ENCODE measurements at places on chromosomes 11 and 22.

DNA sequence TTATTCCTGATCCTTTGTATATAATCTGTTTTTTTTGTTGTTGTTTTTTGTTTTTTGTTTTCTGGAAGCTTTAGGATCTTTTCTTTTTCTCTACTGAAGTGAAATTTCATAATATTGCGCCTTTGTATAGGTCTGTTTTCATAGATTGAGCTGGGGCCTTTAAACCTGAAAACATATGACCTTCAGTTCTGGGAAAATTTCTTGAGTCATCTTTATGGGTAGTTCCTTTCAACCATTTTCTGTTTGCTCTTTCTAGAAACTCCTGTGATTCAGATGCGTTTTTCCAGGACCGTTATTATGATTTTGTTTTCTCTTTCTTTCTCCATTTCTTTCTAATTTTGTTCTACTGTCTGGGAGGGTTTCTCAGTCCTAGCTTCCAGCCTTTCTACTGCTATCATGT is 43.7 kb downstream of the BSX start:
- H3K4me1 ChIP-seq: no peaks in the 10 kb centered on the region
- no peak overlapping the region for H3K4me3 ChIP-seq
- H3K27me3 ChIP-seq: no peaks in the 10 kb centered on the region
- H3K36me3 ChIP-seq: peaks cover 3% of the 10 kb centered on the region
- no peak for DNase-seq
- no peak overlapping the region for H3K27ac ChIP-seq

DNA sequence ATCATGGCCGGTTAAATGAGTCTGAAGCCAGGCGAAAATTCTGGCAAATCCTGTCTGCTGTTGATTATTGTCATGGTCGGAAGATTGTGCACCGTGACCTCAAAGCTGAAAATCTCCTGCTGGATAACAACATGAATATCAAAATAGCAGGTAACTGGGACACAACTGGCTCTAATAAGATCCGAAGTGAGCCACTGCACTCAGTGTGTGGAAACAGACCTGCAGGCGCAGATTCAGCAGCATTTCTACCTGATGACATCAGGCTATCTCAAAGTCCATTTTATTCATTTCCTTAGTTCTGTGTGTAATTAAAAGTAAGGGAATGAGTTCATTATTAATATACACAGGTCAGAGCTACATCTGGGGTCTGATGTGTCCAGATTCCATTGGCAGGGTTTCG is 78.2 kb downstream of the PPP2R1B start:
- no peak overlapping the region for H3K4me3 ChIP-seq
- peaks cover 4% of the 10 kb centered on the region for H3K36me3 ChIP-seq
- no peak for DNase-seq
- no peak overlapping the region for H3K27ac ChIP-seq

DNA sequence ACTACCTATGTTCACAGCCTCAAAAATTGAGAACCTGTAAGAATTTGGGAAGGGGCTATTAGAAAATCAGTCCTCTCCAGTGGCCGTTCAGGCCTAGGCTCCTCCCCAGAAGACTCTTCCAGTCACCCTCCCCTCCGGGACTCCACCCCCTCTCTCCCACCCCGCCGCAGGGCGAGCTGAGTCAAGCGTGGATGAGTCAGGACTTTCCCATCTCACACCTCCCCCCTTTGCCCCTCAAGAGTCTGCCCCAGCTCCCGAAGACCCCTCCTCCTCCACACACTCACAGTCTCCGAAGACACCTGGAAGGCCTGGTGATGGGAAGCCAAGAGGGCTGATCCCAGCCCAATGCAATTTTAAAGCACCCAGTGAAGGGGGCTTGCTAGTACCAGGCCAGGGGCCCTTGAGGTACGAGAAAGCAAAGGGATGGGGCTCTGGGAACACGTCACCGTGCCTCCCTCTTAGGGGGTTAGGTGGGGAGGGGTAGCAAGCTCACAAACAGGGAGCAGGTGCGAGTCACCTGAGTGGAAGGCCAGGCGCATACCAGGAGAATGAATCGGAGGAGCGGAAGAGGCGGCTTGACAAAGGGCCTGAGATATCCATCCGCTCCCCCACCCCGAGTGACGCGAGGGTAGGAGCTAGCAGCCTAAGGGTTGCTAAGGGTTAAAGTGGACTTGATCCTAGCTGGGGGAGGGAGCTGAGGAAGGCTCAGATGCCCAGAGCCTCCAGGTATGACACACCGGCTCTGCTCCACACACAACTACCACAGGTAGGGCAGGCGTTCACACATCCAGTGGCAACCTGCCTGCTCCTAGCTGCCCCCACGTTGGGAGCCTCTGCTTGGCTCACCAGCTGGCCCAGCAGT is 13.6 kb downstream of the BCL9L start:
- H3K27me3 ChIP-seq: no peaks in the 10 kb centered on the region
- H3K4me3 ChIP-seq: peak overlapping the region; percentile 52
- peaks cover 14% of the 10 kb centered on the region for H3K36me3 ChIP-seq
- DNase-seq: peak; percentile 95
- peak overlapping the region; percentile 99 for H3K27ac ChIP-seq
- H3K4me1 ChIP-seq: peaks cover 28% of the 10 kb centered on the region

GRCh38 chr11:75667831-75668450 is 897 bp downstream of the MAP6 start:
- no peak for DNase-seq
- no peaks in the 10 kb centered on the region for H3K4me1 ChIP-seq
- H3K27ac ChIP-seq: peak overlapping the region; percentile 60
- H3K4me3 ChIP-seq: peak overlapping the region; percentile 59

DNA sequence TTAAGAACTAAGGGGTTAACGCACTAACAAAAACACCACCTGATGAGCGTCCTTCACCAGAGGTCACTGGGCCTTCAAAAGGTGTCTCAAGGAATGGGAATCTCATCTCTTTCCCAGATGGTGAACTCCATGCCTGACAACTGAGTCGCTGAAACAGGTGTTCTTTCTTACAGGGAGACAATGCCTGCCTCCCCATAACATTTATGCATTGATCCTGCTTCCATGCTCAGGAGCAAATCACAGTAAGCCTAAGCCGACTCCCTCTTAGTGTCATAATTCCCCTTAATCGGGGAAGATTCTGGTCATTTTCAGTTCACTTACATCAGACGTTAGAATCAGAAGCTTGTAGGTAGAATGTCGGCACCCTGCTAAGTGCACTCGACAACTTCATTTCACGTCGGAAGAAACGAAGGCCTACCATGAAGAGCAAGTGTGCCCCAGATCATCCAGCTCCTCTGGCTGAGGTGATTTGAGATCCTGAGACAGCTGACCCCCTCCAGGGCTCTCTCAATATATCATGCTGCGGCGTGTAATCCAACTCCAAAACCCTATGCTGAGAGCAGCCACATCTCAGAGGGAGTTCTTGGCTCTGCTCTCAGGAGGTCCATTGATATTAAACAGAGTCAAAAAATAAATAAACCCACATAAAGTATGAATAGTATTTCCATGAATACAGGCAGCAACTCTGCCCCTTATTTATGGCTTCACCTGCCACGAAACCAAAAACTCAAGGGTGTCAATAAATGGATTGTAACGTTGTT is 163.1 kb downstream of the LARGE1 start:
- H3K4me3 ChIP-seq: no peak overlapping the region
- no peaks in the 10 kb centered on the region for H3K27me3 ChIP-seq
- no peaks in the 10 kb centered on the region for H3K4me1 ChIP-seq

GRCh38 chr11:125956391-125957134 is 10.7 kb downstream of the VSIG10L2 start:
- H3K4me3 ChIP-seq: no peak overlapping the region
- peak; percentile 75 for DNase-seq
- peaks cover 2% of the 10 kb centered on the region for H3K36me3 ChIP-seq
- H3K27me3 ChIP-seq: no peaks in the 10 kb centered on the region

GRCh38 chr22:19992481-19992911 is 24.1 kb downstream of the ARVCF start:
- H3K36me3 ChIP-seq: no peaks in the 10 kb centered on the region
- DNase-seq: peak; percentile 59
- peaks cover 95% of the 10 kb centered on the region for H3K4me1 ChIP-seq
- H3K4me3 ChIP-seq: no peak overlapping the region
- no peaks in the 10 kb centered on the region for H3K27me3 ChIP-seq

GRCh38 chr11:35035894-35036408 is 103.0 kb upstream of the CD44 start:
- no peak overlapping the region for H3K4me3 ChIP-seq
- H3K27ac ChIP-seq: no peak overlapping the region
- no peak for DNase-seq
- H3K4me1 ChIP-seq: peaks cover 11% of the 10 kb centered on the region

DNA sequence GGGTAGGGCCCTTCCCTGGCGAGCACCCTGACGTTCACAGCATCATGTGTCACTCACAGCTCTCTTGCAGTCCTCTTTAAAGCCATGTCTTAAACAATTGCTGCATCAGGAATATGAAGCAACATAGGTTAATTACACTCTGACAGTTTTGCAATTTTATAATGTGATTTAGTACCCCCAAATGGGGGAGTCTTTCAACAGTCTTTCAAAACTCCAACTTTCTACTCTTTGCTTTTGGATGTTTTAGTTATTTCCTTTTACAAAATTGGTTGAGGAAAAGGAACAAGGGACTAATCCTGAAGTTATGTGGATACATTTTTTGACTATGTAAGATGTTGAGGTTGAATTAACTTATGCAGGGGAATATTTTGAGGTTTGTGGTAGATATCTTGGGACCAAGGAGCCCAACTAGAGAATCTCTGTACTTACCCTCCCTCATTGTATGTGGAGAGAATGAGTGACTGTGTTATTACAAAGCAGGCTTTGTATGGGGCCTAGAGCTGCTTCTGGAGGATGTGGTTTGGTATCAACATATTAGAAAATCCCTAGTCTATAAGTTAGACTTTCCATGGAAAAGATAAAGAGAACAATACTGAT is at the start of gene MMP8:
MMP8 (minus strand) TSS at position 51 of the 597 bp plus-strand sequence. CDS start 99 bp downstream, outside the sequence.
- no peaks in the 10 kb centered on the region for H3K36me3 ChIP-seq
- DNase-seq: no peak

GRCh38 chr22:17444204-17444504 is 74.9 kb downstream of the CECR2 start:
- no peak overlapping the region for H3K4me3 ChIP-seq
- no peaks in the 10 kb centered on the region for H3K36me3 ChIP-seq
- no peaks in the 10 kb centered on the region for H3K27me3 ChIP-seq
- DNase-seq: no peak
- no peaks in the 10 kb centered on the region for H3K4me1 ChIP-seq

GRCh38 chr11:104332110-104332509 is 168.2 kb upstream of the PDGFD start:
- no peaks in the 10 kb centered on the region for H3K4me1 ChIP-seq
- no peaks in the 10 kb centered on the region for H3K36me3 ChIP-seq
- H3K27ac ChIP-seq: no peak overlapping the region
- H3K27me3 ChIP-seq: no peaks in the 10 kb centered on the region
- no peak for DNase-seq
- H3K4me3 ChIP-seq: no peak overlapping the region

DNA sequence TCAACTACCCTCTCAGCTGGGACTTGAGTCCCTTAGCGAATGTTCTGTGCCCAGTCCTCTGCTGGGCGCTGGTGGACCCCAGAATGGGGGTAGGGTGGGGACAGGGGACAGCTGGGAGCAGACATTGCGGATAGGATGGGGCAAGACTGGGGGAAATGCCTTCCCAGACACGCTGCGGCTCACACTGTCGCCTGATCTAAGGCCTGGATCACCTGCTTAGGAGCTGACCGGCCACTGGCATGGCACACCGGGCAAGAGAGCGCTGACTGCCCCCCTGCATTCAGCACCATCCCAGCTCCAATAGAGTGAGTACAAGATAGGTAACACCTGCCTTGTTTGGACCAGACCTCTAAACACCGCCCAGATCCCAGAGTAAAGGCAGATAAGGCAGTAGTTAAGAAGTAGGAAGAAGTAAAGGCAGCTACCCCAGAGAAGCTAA is 1.4 kb downstream of the ARVCF start:
- no peak overlapping the region for H3K4me3 ChIP-seq
- no peak for DNase-seq

DNA sequence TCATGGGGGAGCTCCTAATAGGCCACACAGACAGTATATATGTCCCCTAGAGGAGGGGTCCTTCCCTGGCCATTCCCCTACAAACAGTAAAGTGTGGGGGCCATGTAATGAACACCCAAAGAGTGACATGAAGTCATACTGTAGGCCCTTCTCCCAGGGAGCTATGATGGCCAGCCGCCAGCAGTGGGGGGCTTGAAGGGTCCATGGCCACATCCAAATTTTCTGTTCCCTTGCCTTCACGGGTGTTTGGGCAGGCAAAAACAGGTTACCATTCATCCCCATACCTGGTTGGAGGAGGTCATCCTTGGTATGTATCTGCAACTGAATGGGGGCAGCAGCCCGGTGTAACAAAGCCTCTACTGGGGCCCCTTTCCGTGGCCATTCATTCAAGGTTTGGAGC is 2118.0 kb downstream of the LRRC4C start:
- no peaks in the 10 kb centered on the region for H3K27me3 ChIP-seq
- H3K36me3 ChIP-seq: no peaks in the 10 kb centered on the region
- DNase-seq: no peak
- H3K4me3 ChIP-seq: no peak overlapping the region
- no peak overlapping the region for H3K27ac ChIP-seq

- DNase-seq: no peak
- no peaks in the 10 kb centered on the region for H3K36me3 ChIP-seq
- H3K27ac ChIP-seq: no peak overlapping the region
Observed at GRCh38 chr22:41925783-41926460, 684 bp downstream of the TNFRSF13C start.

DNA sequence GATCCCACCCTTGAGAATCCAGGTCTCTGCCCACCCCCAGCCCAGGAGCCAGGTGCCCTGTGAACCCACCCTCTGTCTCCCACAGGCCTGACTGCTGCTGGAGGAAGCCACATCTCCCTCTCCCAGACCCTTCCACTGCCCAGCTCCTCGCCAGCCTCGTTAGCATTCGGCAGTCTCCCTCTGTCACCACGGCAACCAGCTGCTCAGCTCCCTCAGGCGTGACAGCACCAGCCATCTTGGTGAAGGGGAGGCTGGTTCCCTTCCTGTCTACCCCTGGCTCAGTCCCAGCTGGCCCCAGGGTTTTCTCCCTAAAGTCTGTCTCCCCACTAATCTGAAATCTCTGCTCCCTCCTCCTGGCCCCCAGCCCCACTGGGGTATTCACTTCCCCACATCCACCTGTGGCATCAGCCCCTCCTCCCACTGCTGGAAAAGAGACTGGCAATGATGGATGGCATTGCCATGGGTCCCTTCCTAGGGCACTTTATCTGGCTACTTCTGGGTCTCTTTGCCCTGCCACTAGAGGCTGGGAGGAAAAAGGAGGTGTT is 28.1 kb downstream of the NRXN2 start:
- no peak for DNase-seq
- H3K4me1 ChIP-seq: no peaks in the 10 kb centered on the region
- H3K27me3 ChIP-seq: peaks cover 27% of the 10 kb centered on the region

DNA sequence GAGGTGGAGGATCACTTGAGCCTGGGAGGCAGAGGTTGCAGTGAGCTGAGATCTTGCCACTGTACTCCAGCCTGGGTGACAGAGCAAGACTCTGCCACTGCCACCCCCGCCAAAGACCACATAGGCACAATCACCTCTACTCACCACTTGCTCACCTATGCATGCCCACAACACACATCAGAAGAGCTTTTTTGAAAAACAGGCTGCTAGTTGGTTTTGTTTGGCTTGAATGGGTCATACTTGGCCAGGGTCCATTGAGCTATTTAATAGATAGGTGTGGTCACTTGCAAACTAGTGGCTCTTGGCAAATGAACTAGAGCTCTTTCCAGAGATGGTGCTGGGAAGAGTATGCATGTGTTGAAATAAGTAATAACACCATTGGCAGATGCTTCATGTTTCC is 80.1 kb downstream of the EMSY start:
- no peak overlapping the region for H3K4me3 ChIP-seq
- H3K4me1 ChIP-seq: peaks cover 7% of the 10 kb centered on the region
- peak; percentile 42 for DNase-seq
